OCI-LY7 (cell line): ENCODE measurements at places on chromosomes 1 and 21.

DNA sequence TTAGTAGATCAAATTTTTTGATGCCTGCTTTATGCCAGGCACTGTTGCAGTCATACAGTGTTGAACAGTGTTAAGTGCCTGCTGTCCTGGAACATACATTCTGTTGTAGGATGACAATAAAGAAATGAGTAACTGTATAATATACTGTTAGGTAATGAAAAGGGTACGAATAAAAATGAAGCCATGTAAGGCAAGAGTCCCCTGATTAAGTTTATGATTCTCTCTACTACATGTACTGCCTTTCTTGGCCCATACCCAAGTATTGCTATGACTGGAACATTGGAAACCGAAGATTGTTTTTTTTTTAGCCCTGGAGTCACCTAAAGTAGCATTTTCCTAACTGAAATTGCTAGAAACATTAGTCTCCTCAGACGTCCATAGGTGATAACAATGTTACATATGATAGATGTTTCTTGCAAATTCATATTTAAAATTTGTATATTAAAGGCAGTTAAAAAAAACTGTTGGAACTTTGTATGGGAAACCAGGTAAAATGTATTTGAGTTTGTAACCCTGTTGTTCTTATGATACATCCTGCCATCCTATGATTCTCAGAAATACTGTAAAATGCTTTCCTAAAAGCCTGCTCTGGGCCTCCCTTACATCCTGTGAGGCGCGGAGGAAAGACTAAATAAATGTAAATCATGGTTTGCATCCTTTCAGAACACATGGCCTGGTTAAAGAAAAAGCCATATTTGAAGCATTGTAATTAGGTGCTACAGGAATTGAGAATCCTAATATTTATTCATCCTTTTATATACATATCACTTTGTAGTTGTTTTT, 5.8 kb downstream of the ATP5PB start:
- no peak for DNase-seq

GRCh38 chr1:198558402-198558801, 17.9 kb upstream of the ATP6V1G3 start:
- DNase-seq = no peak

GRCh38 chr1:245651093-245651492, 496.3 kb downstream of the KIF26B start:
- DNase-seq = no peak

DNA sequence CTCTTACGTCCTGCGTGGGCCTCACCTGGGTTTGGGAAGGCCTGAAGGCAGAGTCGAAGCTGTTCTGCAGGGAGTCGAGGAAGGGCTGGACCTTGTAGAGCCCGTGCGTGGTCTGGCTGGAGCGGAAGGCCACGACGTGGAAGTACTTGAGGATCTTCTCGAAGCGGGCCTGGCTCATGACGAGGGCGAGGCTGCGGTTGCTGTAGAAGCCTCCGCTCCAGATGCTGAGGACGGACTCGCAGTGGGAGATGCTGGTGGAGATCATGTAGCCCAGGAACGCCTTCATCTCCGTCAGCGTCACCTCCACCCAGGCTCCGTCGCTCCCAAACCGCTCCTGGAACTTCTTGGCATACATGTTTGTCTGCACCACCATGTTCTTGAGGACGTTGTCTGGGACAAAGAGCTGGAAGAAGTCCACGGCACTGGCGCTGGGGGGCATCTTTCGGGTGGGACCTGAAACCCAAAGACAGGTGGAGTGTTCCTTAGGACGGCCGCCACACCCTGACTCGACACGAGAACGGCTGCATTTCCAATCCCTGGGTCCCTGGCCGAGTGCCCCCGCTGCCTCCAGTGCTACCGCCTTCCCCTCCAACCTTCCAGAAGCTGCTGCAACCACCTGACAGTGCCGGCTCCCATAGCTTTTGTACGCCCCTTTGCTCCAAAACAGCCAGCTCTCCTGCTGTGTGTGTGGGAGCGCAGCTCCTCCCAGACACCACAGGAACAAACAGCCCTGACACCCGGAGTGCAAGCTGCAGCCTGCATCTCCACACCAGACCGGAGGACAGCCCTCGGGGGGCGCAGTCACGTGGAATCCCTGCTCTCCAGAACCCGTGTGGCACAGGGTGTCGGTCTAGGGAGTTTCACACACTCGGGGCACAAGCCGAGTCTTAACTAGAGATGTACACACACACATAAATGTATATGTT, 69.0 kb downstream of the PGBD5 start:
- DNase-seq = no peak

DNA sequence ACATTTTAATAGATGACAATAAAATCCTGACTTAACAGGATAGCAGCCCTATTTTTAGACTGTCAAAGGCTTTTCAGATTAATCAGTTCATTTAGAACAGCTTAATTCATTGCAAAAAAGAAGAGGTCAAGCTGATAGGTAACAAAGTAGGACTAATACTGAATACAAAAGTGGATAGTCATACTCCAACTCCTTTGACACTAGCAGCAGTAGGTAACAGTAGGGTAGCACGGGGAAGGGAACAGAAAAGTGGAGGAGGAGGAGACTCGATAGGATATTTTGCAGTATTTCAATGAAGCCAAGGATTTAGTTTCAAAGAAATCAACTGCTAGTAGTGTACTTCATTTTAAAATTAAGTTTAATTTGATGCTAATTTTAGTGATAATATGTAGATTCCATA, 51.1 kb downstream of the USP1 start:
- no peak for DNase-seq

DNA sequence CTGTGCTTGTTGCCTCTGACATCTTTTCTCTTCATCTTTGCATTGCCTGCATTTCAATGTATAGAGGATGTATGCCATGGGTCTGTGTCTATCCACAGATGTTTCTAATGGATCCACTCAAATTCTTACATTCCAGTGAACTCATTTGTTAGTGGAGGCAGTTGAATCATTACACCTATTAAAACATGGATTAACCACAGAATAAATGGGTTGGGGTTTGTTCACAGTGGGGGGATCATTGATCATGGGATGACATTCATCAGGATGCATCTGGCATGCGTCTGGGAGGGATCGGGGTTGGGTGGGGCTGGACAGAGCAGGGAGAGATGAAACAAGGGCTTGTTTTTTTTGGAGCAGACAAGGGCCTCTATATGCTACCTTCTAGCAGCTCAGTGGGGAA, 182.5 kb downstream of the RHOU start:
- DNase-seq = no peak

- DNase-seq = no peak
Measured at GRCh38 chr1:202074985-202075384, 47.7 kb upstream of the GPR37L1 start.

GRCh38 chr1:177983077-177983476, 13.2 kb upstream of the SEC16B start:
- no peak for DNase-seq

GRCh38 chr1:50967416-50968157, 2.5 kb upstream of the CDKN2C start:
- peak; percentile 44 for DNase-seq

GRCh38 chr1:187577610-187578009, 748.9 kb downstream of the PLA2G4A start:
- no peak for DNase-seq

GRCh38 chr1:4317207-4317606, 337.2 kb upstream of the AJAP1 start:
- no peak for DNase-seq

- no peak for DNase-seq
Measured at GRCh38 chr1:238753252-238753651, 633.1 kb upstream of the CHRM3 start.

GRCh38 chr1:72481420-72481970, 199.2 kb upstream of the NEGR1 start:
- no peak for DNase-seq

DNA sequence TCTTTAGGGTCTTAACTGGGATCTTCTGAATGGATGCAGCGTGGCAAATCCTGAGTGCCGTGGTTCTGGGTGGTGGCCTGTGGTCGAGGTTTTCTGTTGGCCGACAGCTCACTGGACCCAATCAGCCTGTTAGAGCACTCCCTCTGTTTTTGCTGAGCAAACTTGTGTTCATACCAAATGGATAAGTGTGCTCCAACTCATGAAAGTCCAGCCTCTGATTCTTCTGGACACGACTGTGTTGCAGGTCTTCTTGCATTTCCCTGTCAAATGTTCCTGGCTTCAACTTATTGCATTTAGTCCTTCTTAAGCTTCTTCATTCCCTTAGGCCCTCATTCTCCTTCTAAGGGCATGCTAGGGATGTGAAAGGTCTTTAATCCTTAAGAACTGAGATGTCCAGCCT, 63.7 kb downstream of the AJAP1 start:
- no peak for DNase-seq

DNA sequence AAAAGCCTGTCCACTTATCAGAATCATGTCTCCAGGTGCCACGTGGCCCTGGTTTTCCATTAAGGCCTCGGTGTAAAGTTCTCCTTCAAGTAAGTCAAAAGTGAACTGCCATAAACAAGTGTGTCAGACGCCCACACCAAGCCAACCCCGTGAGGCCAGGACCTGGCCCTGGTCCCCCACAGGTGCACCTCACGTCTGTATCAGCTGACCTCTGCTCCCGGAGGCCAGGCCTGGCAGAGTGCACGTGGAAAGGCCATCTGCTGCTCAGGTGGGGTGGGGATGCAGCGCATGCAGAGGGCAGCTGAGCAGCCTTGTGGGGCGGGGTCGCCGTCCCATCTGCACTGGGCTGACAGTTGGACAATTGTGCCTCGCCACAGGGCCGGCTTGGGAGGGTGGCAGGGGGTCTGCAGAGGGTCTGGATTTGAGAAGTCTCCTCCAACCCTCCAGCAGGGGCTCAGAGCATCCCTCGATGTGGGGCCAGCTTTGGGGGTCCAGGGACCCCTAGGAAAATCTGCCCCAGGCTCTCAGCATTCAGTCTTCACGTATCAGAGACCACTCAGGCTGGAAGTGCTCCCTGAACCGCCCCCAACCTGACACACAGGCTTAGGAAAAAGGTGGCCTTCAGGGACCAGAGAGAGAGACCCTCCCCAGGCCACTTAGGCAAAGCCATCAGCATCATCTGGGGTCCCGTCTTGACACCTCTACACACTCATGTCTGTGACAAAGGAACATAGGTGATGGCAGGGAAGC, 3.0 kb downstream of the SLC19A1 start:
- DNase-seq = no peak

- DNase-seq = no peak
Measured at GRCh38 chr21:31236528-31236927, 107.5 kb downstream of the TIAM1 start.

DNA sequence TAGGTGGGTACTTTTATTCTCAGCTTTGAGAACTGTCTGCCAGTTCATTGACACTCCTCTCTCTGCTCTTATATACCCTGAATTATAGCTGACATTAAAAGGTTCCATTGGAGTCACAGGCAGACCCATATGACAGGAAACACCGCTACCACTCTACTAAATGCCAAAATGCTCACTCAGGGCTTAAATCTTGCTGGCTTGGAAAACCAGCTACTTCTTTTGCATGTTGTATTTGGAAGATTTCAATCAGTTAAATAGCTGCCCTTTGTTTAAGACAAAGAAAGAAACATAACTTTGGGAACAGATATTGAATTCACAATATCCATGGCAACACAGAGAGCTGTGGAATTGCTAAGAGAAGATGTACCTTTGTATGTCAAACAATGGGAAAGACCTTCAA, 876.5 kb downstream of the USP25 start:
- DNase-seq = no peak

- peak; percentile 38 for DNase-seq
Measured at GRCh38 chr1:25246600-25247023, 642 bp downstream of the RSRP1 start.

GRCh38 chr1:67835663-67836452, 2.6 kb upstream of the GNG12 start:
- DNase-seq = no peak

DNA sequence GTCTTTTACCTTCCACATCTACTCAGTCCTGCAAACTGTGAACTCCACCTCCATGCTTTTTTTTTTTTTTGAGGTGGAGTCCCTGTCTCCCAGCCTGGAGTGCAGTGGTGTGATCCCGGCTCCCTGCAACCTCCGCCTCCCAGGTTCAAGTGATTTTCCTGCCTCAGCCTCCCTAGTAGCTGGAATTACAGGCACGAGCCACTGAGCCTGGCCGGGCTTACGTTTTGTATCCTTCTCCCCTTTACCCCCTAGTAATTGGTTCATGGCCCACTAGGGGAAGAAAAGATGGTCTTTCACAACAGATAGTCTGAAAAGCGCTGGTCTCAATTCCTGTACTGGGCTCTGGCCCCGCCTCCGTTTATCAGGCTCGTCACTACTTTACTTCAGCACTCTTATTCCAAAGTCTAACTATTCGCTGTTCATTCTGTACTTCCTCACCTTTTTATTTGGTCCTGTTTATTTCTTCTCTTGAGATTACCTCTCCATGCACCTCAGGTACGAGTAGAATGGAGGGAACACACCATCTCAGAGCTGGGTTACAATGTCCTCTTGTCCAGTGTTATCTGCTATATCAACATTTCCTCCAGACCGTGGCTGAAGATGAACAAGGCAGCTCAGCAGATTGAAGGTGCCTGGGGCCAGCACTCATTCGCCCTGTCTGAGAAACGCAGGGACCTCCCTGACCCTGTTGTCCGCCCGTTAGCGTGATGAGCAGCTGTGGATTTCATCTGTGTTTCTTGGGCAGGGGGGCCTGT, 16.2 kb downstream of the CNST start:
- no peak for DNase-seq

GRCh38 chr1:118739501-118739900, 248.6 kb downstream of the TBX15 start:
- DNase-seq = no peak

- no peak for DNase-seq
Measured at GRCh38 chr1:70790232-70790923, 257.2 kb downstream of the PTGER3 start.

- DNase-seq = no peak
Measured at GRCh38 chr1:50474859-50475809, 51.9 kb upstream of the DMRTA2 start.

DNA sequence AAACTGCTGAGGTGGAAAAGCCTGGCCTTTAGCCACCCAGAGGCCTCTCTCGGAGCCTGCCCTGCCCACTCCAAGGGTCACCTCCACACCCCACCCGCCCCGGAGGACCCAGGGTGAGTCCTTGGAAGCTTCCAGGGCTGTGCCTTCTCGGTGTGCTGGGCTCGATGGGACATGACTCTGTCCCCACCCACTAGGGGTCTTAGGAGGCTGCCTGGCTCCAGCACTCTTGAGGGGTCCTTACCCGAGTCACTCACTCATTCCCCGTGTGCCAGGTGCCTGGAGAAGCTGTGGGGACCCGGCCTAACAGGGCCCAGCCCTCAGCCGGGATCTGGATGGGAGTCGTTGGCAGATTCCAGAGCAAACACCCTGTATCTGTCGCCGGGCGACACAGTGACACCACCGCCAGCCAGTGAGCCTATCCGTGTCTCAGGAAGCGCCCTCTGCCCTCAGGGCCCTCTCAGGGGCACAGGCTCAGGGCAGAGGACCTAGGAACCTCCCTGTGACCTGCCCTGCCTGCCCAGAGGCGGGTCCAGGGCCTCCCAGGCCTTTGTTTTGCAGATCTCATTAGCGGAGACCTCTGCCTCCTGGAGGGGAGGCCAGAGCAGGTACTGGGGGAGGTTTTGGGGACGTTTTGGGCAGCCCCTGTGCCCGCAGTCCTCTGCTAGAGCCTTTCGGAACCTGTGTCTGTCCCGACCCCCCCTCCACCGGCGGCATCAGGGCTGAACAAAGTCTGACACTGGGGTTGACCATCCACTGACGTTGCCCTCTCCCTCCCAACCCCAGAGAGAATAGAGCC, 3.1 kb upstream of the PRKCZ start:
- DNase-seq = no peak
